ENCODE measurements at places on chromosomes 3 and 15.

DNA sequence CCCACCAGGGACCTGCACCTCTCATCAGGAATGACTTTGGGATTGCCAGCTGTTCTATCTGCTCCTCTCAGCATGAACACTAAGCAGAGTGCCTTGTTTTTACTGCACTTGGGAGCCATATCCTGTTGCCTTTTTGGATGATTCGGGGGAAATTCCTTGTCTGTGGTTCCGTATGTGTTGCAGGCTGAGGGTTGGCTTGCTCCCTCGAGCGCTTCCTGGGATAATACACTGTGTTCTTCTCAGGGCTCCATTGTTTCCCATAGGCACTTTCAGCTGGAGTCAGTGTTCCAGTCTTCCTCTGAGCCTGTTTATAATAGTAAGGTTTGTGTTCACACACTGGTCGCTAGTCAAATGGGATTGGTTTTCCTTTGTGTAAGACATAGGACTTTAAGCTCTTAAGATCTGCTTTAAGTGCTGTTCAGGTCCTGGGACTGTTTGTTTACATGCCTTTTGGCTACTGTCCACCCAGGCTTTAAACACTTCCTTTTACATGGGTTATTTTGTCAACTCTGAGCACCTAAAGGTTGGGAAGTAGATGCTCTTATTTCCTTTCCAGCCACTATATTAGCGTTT is 23.4 kb downstream of the BOC start:
- no peak for ATAC-seq

GRCh38 chr3:5531741-5532290 is 344.3 kb downstream of the EDEM1 start:
- no peak for ATAC-seq

GRCh38 chr3:60291115-60291514 is 960.1 kb downstream of the FHIT start:
- no peak for ATAC-seq

GRCh38 chr3:194572143-194572789 is 61.0 kb downstream of the TMEM44 start:
- peak; percentile 62 for ATAC-seq

- ATAC-seq: no peak
Measured at GRCh38 chr3:183218826-183219225, 34.2 kb upstream of the B3GNT5 start.
